ENCODE measurements at places on chromosomes 7 and 10.

GRCh38 chr7:117217106-117218035, 105.5 kb downstream of the WNT2 start:
- no peak for DNase-seq

DNA sequence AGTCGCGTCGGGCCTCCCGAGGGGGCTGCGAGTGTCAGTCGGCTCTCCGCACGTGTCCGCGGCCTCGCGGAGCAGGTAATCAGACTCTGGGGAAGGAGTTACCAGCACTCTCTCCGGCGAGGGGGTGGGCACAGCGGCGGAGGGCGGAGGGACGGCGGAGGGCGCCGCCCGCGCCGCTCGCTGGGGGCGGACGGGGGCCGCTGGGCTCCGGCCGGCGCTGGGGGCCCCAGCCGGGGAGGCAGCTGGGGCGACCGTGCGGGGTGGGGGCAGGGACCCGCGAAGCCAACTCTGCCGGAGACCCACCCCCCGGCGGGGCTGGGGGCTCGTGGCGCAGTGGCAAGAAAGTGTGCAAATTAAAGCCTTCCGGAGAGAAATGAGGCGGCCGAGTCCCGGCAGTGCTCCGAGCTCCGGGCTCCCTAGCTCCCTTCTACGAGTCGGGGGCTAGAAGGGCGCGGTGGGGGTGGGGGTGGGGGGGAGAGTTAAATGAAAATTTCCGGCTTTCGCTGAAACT, at the start of gene CDK6:
CDK6 (minus strand) TSS at position 85 of the 511 bp plus-strand sequence. CDS start 3,250 bp downstream, outside the sequence.
- DNase-seq: no peak

DNA sequence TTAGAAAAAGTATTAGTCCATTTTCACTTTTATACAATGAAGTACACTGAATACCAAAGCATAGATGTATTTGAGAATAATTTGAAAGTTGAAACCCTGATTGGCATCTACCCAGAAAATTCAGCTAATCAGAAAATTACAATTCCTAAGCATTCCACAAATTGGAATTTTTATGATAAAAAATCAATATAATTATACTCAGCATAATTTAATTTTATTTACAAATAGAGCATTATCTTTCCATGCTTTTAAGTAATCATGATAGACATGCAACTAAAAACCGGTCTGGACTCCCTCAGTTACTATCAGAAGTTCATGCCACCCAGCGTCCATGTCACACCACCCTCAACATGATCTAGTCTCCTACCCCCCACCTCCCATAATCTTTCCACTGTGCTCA, 50.4 kb downstream of the ARL4A start:
- no peak for DNase-seq

GRCh38 chr10:43892062-43892770, 243.5 kb upstream of the ZNF32 start:
- DNase-seq: no peak

- DNase-seq: no peak
Observed at GRCh38 chr10:326894-327635, 191.8 kb downstream of the ZMYND11 start.

DNA sequence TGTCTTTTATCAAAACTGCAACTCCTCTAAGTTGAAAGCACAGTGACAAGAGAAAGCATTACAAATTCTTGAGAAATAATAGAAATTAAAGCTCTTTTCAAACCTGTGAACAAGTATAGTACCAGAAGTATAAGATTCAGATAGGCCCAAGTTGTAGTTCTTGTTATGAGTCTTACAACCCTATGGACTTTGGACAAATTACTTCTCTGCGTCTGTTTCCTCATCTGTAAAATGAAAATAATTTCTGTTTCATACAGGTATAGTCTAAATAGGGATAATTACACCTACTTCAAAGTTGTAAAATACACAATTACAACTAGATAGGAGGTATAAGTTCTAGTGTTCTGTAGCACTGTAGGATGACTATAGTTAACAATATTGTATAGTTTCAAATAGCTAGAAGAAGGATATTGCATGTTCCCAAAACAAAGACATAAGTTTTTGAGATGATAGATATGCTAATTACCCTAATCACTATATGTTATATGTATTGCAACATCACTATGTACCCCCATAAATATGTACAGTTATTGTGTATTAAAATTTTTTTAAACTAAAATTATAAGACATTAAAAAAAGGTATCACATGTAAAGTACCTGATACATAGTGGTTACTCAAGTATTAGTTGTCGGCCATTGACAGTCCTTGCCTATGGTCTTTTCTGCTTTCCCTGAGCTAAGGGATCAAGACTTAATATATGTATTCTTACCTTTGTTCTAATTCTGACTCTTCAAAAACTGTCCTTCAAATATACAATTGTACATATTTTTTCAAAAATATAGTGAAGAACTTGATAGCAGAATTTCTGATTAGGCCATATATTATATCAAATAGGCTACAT, 1.8 kb upstream of the WASL start:
- DNase-seq: no peak

DNA sequence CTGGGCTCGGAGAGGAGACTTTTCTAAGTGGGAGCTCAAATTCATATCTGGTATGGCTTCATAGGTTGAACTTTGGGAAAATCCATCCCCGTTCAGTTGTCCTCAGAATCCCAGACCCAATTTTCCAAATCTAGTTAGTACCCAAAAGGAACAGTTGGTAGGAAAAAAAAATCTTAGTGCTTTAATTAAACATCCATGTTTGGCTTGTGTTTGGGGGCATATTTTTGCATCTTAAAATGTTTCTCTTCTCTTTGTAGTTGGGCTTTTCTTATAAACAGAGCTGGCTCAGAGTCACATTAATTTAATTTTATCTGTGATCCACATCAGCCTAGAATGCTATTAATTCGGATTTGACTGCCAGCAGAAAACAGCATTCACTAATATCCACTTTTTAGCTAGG, 165.9 kb downstream of the BUB3 start:
- no peak for DNase-seq

DNA sequence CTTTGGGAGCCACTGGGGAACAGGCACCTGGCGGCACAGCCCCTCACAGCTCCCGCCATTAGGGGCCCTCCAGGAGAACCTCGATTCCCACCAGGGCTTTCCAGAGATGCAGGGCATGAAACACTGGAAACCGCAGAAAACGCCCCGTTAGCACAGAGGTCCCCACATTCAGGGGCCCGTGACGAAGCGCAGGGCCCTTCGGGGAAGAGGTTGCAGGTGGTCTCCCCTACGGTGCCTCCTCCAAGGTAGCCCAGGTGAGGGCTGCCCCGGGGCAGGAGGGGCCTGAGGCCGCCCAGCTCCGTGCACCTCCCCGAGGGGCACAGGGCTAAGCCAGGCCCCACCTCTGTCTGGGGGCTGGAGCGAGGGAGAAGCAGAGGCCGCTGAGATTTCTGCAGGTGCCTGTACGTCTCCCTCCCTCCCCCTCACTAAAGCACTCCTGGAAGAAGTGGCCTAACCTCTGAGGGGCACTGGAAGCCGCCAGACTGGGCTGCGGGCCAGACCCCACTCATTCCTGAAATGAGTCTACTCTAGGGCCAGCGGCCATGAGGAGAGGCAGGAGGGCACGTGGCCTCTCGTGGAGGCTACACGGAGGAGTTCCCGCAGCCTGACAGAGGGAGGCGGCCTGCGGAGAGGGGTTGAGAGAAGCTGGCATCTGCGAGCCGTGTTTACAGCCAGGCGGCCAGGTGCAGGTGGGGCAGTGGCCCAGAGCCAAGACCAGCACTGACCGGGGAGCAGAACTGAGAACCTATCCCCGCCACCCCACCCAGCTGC, 6.9 kb downstream of the PDGFA start:
- DNase-seq: no peak

DNA sequence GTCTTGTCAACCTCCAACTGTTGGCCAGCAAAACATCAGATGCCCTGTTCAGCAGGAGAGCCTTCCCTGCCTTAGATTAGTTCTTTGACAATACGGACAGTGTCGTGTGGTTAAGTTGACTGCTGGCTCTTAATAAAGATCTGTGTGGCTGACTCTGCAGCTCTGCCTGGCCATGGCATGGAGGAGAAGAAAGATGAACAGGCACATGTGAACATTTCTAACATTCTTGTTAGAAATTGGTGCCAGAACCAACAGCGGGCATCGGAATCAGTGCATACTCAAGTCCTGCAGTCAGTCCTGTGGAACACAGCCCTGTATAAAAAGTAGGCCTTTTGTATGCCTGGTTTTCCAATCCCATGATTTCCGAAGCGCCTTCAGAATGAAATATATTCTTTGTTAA, 455.6 kb downstream of the POM121L12 start:
- no peak for DNase-seq

GRCh38 chr10:49841615-49842332, 79.7 kb upstream of the OGDHL start:
- DNase-seq: no peak

DNA sequence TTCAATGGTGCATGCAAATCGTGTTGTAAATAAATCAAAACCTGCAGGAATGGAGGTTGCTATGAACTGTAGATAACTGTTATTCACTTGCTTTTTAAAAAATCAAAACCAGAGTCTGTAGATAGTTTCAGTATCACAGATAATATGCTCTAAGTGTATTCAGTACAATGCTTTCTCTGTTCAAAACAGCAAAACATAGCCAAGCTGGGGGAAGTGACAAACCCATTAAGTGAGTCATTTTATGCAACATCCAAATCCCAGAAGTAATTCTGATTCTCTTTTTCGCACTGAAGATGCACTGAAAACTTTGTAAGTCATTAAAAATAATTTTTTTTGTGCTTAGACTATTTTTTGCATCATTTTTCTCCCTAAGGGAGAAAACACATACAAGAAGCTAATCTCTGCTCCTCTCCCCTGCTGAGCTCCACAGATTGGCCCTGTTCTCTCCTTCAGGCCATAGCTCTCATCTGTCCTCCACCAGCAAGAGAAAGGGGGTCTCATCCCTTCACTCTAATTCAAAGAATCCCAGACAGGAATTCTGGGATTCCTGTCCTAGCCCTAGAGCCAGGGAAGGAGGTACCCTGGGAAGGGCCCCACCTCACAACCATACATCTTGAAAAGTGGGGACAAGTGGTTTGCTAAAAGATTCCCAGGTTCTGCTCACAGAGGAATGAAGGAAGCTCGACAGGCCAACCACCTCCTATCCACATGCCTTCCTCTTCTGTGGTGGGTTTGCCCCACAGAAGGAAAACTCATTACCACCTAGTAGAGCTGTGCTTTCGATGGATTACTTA, 4.9 kb downstream of the PRTFDC1 start:
- no peak for DNase-seq

- peak; percentile 24 for DNase-seq
Observed at GRCh38 chr10:119315128-119316001, 108.0 kb downstream of the GRK5 start.

DNA sequence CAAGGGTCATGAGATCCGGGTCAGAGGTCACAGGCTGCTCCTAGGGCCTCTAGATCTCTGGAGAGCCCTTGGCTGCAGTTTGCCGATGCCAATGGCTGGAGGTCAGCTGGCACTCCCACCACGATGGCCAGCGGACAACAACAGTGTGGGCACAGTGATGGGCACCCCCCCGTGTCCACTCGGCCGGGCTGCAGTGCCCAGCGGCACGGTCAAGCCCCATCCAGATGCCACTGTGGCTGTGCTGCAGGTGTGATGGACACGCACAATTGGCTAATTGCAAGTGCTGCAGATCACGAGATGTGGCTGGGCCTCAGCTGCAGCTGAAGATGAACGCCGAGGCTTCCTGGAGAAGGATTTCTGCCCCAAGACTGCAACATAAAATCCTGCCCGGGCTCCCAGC, 80.7 kb downstream of the PDGFA start:
- no peak for DNase-seq

DNA sequence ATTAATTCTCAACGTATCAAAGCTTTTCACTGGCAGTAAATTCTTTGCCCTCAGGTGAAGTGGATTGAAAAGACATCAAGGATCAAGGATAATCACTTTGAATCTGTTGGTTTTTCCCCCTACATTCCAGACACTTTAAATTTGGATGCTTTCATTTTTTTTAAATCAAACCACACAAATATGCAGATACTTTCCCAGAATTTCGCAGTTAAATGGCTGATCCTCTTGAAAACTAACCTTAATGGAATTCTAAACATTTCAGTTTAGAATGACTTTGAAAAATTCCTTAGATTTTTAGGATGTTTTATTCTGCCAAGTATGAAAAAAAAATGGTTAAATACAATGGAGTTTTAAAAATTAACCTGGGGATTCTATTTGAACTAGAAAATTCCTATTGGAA, 325.9 kb downstream of the GFRA1 start:
- DNase-seq: no peak

DNA sequence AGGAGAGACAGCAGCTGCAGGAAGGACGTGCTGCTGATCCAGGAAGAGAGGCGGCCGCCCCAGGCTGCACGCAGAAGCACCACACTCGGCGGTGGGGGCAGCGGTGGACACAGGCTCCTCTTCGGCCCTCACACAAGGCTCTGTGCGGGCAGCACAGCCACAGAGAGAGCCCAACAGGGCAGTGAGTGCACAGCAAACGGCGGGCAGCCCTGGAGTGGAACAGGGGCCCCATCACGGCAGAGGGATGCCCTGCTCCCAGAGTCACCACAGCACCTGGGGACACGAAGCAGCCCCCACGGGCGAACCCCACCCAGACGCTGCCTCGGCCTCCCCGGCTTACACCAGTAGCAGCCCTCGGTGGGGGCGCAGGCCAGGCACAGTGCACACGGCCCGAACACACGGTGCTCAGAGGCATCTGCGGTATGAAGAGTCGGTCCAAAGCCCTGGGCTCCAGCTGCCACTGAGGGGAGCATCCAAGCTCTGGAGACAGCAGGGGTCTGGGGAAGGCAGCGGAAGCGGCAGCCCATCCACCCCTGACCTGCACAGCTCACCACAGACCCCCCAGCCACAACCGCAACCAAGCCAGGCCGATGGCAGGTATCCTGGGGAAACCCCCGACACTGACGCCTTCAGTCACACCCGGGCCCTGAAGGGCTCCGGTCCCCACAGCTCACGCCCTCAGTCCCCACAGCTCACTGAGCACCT, 16.8 kb downstream of the NUDT1 start:
- DNase-seq: no peak

GRCh38 chr7:133044722-133045473, 37.0 kb downstream of the CHCHD3 start:
- DNase-seq: no peak

- no peak for DNase-seq
Observed at GRCh38 chr10:66180021-66180420, 745.8 kb upstream of the LRRTM3 start.

GRCh38 chr7:133015888-133016287, 66.0 kb downstream of the CHCHD3 start:
- DNase-seq: no peak

DNA sequence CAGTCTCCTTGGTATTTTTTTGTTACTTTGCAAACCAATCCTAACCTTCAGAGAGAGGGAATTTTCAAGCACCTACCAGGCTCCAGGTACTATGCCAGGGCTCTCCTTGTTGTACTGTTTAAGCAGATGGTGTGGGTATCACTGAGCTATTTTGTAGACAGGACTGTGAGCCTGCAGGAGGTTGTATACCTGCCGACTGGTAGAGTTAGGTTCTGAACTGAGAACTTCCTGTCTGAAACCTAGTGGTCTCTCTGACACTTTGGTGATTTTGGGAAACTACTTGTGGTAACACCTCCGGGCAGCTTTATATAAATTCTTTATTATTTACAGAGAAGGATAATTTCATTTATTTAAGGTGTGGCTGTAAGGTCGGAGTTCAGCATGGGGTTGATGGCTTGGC, 4.6 kb downstream of the ZNF853 start:
- no peak for DNase-seq

- DNase-seq: no peak
Observed at GRCh38 chr10:71694567-71694968, 25.0 kb downstream of the C10orf105 start.

All from NCI-H2171 treated with DMSO at 0.1 percent for 48 hours (cell line).